ENCODE measurements at places on chromosomes 5 and 9.
A peak's percentile ranks its signal among the peaks of the same experiment; 100 is the strongest.

DNA sequence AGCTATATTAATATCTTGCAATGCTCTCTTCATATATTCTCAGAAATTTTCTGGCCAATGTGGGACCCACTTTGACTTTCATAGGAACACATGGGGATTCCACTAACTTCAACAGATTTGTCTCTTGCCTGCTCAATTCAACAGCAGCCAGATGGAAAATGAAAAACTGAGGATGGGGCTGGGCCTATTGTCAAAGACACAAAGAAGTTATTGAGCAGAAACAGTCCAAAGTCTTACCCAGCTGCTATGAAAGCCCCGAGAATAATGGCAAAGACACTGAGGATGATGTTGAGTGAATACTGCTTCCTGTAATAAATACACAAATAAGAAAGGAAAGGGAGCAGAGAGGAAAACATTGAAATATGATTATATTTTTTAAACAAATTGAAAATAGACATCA, 32.6 kb downstream of the SLC35D2 start:
- DNase-seq, result no peak

GRCh38 chr5:8848997-8849594, 696.8 kb downstream of the SEMA5A start:
- peak; percentile 89 for DNase-seq

- no peak for DNase-seq
These were observed 265.3 kb downstream of the KCTD16 start for GRCh38 chr5:144436007-144436406.

DNA sequence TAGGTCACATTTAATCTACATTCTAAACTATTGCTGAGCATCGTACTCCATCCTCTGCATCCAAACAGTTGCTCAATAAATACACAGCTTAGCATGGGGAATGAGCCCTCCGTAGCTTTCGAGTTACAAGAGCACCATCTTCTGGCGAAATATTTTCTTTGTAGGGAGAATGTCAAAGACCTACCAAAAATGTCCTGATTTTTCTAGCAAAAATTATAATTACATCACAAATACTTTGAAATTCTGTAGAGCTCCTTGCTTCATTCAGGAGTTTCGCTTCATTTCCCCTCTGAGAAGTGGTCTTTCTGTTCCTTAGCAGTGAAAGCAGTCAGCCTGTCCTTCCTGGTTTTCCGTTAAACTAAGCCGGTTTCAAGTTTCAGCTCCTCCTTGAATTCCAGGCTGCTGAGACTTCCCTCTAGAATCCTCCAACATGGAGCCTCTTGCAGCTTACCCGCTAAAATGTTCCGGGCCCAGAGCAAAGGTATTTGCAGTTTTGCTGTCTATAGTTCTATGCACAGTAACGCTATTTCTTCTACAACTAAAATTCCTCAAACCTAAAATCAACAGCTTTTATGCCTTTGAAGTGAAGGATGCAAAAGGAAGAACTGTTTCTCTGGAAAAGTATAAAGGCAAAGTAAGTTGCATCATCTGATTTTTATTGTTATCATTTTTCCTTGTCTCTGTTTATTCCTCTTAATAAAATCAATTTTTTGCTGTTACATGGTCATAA, at the start of gene GPX8:
Gene GPX8 (plus strand): TSS at position 409 of the 730 bp plus-strand sequence. CDS start 22 bp downstream, at position 431.
- DNase-seq, result peak; percentile 90

- peak; percentile 58 for DNase-seq
These were observed 260.9 kb upstream of the TUT7 start for GRCh38 chr9:86614871-86615849.

GRCh38 chr9:129484352-129485000, 136.4 kb downstream of the C9orf50 start:
- no peak for DNase-seq

DNA sequence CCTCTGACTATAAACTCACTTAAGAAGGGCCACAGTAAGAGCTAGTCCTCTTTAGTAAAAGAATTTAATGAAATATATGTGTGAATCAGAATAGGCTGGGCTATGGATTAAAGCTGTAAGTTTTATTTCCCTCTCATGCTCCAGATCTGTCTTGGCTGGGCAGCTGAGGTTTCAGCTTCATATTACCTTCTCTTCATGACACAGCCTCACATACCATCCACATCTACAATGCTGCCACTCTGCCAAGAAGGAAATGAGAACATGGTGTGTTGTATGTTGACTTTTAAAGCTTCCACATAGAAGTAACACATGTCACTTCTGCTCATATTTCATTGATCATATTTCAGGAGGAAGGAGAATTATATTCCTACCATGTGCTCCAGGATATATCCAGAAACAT, 776.0 kb upstream of the ACO1 start:
- DNase-seq, result no peak

- no peak for DNase-seq
These were observed 26.5 kb downstream of the SEMA4D start for GRCh38 chr9:89471390-89471789.

GRCh38 chr9:8553444-8553843, 753.9 kb upstream of the DMAC1 start:
- no peak for DNase-seq

- peak; percentile 75 for DNase-seq
These were observed 14.9 kb upstream of the WNT8A start for GRCh38 chr5:138068742-138069600.

DNA sequence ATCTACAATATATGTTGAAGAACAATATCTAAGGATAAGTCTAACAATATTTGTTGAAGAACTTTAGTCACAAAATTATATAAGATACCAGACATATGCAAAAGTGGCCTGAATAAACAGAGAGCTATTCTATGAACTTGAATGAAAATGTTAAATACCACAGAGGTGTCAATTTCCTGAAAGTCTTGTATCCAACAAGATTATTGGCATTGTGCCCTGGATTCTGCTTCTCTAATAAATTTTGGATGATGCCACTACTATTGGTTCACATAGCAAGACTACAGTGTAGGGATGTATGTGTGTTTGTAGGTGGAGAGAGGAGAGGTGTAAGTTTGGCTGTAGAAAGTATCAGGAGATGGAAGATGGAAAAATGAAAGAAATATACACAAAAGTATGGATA, 731.8 kb upstream of the RGMB start:
- no peak for DNase-seq

DNA sequence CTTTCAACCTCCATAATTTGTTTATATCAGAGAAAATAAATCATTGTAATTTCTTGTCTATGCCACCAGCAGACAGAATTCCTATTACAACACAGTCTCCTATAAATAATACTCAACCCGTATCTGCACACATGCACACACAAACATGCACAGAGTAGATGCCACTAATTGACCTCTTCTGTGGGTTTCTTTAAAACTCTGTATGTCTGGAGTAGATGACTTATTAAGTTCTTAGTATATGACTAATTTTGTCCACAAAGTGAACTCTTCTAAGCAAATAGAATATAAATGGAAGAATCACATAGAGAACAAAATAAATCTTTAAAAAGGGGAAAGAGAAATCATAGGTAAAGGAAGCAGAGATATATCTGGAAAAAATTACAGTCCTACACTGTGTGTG, 452.3 kb downstream of the MTRR start:
- no peak for DNase-seq

- no peak for DNase-seq
These were observed 152.1 kb downstream of the EFNA5 start for GRCh38 chr5:107518616-107519015.

- peak; percentile 89 for DNase-seq
These were observed 105.3 kb upstream of the COL5A1 start for GRCh38 chr9:134536101-134536900.

GRCh38 chr9:106745457-106745856, 117.5 kb upstream of the ZNF462 start:
- DNase-seq, result peak; percentile 48

GRCh38 chr9:9283159-9283986, 1329.4 kb downstream of the PTPRD start:
- DNase-seq, result no peak

DNA sequence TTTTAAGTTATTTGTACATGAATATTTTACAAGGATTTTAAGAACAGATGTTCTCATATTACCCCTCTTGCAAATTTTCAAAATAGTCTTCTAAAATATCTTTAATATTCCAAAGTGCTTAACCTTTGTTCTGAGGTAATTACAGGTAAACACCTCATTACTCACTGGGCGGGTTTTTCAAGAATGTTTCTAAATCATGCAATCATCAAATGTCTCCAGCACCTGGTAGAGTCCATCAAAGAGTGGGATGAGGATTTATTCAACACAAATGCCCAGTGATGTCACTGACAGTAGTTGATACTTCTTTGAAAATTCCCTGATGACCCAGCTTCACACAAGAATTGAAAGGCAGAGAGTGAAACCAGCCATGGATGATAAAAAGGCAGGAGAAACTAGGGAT, 114.4 kb downstream of the SEC61B start:
- no peak for DNase-seq

GRCh38 chr5:147818290-147818689, 13.2 kb downstream of the SPINK1 start:
- no peak for DNase-seq

DNA sequence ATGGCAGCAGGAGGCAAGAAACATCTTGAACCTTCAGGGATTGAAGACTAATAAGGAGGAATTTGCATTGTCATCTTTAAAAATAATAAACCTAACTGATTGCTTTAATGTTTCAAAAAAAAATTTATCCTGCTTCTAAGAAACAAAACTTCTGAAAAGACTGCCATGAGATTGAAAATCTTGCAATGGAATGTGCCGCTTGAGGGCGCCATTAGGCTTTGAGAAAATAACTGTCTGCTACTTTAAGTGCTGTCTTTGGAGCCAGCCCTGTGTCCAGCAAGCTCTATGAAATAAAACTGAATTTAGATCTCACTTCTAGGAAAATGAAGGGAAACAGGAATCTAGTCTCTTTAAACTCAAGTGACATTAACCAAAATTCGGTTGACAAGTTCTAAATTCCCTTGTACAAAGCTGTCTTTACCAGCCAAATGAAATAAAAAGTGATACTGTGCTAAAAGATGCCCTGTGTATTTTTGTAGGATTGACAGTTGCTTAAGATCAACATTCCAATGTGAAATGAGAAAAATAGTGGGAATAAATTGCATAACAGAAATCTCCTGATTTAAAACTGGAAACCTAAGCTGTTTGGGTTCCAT, 79.4 kb downstream of the ESM1 start:
- DNase-seq, result peak; percentile 69

- no peak for DNase-seq
These were observed 62.6 kb downstream of the ANKRD55 start for GRCh38 chr5:56170557-56170956.

GRCh38 chr5:43663916-43664315, 60.9 kb downstream of the NNT start:
- no peak for DNase-seq

- DNase-seq, result peak; percentile 84
These were observed 162.2 kb downstream of the GLIS3 start for GRCh38 chr9:4137681-4138099.

DNA sequence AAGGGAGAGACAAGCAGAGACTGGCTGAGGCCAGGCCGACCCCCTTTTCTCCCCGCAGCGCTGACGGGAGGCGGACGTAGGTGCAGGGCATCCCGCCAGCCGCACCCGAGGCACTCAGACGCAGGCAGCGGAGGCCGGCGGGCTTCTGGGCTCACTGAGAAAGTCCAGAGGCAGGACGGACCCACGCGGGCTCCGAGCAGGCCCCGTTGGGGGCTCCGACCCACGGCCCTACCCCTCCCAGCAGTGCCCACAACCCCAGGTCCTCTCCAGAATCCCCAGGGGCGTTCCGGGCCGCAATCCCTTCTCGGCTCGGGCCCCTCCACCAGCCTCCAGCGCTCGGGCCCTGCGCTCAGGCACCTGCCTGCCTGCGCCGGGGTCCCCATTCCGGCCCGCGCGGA, 543 bp downstream of the MTMR12 start:
- peak; percentile 74 for DNase-seq

DNA sequence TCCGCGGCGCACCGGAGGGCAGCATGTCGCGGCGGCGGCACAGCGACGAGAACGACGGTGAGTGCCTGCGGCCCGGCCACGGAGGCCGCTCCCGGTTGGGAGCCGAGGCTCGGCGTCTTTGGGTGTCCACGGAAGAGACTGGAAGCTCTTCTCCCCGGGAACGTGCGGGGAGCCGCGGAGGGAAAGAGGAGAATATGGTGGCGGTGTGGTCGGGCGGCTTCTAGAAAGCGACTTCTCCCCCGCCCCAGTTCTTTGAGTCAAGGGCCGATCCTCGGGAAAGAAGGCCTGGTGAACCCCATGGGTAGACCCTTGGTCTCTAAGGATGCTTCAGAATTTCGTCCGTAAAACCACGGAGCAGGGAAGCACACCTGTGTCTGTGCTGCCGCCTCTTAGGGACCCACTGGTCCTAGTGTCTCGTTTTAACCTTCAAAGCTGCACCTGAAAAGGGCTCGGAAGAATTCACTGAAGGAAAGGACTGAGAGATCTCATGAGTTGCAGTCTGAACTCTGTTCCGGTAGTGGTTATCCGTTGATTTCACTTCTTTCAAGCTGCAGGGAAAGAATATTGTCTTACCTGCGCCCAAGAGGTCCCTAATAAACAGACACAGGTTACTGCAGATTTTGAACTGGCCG, 354 bp downstream of the NCBP1 start:
- peak; percentile 10 for DNase-seq

DNA sequence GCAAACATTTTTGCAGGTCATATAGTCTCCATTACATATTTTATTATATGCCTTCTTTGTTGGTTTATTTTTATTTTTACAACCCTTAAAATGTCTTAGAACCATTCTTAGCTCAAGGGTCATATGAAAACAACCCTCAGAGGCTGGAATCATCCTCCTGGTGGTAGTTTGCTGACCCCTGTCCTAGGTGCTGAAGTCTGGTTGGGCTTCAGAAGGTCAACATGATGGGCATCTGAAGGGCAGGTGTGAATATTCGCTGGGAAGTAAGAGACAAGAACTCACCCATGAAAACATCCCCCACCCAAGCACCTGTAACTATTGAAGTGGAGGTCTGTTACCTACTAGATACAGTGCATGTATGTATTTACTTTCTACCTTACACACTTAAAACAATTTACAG, 75.4 kb downstream of the OSMR start:
- no peak for DNase-seq

- peak; percentile 94 for DNase-seq
These were observed 132.7 kb upstream of the TNC start for GRCh38 chr9:115250621-115251032.

DNA sequence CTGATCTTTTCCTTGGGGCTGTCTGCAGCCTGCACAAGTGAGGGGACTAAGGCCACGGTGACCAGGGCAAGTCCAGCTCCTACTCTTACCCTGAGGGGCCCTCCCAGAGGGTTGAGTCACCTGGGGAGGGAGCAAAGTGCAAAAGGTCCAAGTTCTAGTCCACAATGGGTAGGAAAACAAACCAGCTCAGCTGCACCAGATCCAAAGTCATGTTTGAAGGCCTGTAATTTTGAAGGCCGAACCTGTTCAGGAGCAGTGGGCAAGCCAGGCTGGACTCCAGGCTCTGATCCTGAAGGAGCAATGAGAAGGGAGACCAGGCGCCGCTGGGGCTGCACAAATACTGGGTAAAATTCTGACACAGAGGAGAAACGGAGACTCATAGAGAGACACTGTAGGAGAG, 15.8 kb upstream of the TCF7 start:
- DNase-seq, result no peak

- DNase-seq, result no peak
These were observed 219.6 kb downstream of the WDR70 start for GRCh38 chr5:37598733-37599132.

Data from EL (cell line).